ENCODE measurements at places on chromosomes 16 and 17.

- DNase-seq, result no peak
These were observed 45.3 kb downstream of the BRD7 start for GRCh38 chr16:50323335-50324011.

GRCh38 chr16:10312784-10313724, 72.8 kb upstream of the ATF7IP2 start:
- no peak for DNase-seq

DNA sequence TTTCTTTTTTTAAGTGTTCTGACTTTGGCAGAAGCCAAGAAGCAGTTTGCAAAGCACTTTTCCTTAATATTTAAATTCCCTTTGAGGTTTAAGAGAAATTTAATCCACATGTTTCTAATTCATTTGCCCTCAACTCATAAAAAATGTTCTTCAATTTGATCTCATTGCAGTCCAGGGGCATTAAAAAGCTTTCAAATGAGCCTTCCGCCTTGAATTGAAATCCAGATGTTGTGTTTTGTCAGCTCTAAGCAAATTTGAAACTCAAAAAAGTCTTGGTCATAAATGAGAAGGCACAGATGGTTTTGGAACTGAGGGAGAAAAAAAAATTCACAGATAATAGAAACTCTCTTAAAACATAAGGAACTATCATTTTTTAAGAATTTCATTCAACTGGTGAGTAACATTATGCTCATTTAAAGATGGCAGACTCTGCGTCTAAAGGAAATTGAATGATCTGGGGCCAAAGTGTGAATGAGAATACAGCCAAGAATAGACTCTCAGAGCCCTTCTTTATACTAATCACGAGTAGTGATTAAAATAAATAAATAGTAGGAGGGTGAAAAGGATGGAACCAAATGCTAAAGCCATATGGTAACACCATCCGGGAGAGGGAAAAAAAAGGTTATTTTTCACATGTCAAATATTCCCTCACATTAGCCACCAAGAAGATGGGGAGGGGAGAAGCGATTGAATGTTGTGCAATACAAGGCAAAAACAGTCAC, 1304.7 kb downstream of the CDH8 start:
- no peak for DNase-seq

- DNase-seq, result no peak
These were observed 29.1 kb downstream of the CDH13 start for GRCh38 chr16:82655720-82656490.

DNA sequence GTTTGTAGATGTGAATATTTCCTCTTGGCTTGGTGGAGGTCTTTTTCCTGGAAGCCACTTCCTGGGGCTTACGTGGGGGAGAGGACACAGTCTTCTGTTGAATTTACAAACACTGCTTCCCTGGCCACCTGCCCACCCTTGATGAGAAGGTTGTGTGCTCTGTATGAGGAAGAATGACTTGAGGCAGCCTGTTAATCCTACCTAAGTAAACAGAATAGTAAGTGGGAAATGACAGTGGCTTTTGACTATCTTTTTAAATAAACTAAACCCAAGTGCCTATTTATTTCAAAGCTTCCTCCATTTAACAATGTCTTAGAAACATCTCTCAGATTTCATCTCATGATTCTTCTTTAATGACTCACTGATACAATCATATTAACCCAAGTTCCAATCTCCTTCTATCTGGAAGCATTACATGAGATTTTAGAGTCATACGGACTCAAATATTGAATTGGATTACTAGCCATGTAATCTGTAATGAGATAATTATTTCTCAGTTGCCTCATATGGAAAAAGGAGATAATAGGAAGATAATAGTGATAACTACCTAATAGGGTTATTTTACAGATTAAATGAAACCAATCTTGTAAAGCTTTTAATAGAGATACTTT, 96.6 kb upstream of the SMIM36 start:
- DNase-seq, result no peak

GRCh38 chr16:70691223-70692129, 5.6 kb upstream of the MTSS2 start:
- DNase-seq, result no peak

DNA sequence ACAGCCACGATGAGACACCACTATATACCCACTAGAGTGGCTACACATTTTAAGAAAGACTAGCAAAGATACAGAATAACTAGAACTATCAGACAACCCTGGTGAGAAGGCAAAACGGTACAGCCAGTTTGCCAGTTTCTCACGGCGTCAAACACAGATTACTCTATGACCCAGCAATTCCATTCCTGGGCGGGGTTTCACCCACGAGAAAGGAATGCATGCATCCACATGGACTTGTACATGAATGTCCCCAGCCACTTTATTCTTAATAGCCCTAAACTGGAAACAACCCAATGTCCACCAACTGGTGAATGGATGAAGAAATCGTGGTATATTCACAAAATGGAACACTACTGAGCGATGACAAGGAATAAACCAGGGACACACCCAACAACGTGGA, 74.5 kb downstream of the MYH10 start:
- no peak for DNase-seq

GRCh38 chr16:2082983-2083364, 35.2 kb downstream of the TSC2 start:
- DNase-seq, result no peak

- no peak for DNase-seq
These were observed 364 bp upstream of the CETP start for GRCh38 chr16:56961386-56961785.

GRCh38 chr17:77410470-77410869, 269.7 kb downstream of the SEC14L1 start:
- DNase-seq, result no peak

DNA sequence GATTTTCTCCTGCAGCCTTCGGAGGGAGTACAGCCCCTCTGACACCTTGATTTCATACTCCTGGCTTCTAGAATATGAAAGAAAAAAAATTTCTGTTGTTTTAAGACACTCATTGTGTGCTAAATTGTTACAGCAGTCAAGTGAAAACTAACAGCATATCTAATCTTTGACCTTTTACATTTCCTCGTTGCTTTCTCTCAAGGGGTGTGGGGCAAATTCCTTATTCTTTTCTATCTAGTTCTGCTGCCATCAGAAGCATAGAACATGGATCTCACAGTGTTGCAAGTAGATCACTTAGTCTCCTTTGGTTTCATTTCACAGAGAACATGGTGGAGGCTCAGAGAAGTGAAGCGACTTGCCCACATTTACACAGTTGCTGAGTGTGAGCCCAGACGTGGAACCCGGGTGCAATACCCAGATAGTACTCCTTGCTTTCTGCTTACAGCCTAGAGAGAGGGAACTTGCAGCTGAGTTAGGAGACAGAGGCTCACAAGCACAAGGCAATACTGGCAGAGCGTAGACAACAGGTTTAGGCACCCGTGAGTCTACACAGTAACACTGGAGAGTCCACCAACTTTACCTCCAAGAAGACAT, 28.7 kb upstream of the MMD start:
- DNase-seq, result no peak

- no peak for DNase-seq
These were observed 9.4 kb downstream of the CPNE7 start for GRCh38 chr16:89584768-89585549.

GRCh38 chr17:48611681-48612455, 1.1 kb upstream of the HOXB7 start:
- DNase-seq, result no peak

GRCh38 chr16:23523321-23523720, 13.0 kb upstream of the GGA2 start:
- DNase-seq, result no peak

DNA sequence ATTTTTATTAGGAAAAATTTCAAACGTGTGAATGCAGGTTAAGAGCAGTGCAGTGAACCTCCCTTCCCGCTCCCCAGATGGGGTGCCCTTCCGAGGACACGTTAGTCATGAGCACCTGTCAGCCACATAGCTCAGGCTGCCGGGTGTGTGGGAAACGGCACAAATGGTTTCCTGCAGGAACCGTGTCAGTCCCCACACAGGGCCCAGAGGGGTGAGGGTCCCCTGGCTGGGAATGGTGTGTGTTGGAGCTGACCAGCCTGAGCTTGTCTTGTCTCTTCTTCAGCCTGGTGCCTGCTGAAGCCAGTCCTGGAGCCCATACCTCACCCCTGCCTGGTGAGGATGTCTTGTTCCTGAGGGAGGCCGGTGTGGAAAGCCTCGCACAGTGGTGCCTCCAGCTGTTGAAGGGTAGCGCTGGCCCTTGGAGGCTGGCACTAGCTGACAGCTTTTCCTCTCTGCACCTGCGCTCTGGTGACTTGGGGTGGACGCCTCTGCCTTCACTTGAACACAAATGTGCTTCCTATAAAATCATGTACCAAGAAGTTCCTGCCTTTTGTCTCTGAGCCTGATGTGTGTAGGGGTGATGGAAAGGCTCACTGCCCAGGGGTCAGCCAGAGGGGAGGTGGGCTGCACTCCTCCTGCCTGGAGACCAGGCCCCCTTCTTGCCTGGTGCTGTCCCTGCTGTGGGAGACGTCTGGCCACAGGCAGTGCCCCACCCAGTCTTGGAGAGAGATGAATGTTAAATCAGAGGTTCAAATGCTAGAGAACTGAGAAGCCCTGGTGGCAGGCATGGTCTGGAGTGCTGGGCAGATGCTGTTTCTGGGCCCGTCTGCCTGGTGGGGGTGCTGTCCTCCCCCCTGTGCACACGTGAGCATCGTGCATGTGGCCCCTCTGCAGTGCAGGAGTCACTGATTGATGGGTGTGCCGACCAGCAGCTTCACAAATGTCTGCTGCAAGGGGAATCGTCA, 102.6 kb upstream of the ZNF750 start:
- no peak for DNase-seq

DNA sequence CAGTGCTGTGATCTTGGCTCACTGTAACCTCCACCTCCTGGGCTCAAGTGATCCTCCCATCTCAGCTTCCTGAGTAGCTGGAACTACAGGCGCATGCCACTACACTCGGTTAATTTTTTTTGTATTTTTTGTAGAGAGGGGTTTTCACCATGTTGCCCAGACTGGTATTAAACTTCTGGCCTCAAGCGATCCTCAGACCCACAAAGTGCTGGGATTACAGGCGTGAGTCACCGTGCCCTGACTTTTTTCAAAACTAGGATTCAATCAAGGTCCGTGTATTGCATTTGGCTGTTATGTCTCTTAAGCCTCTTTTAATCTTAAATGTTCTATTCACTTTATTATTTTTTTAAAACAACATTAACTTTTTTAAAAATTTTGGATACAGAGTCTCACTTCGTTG, 4.3 kb upstream of the CCL22 start:
- no peak for DNase-seq

GRCh38 chr17:62587554-62587953, 39.9 kb upstream of the MRC2 start:
- DNase-seq, result no peak

DNA sequence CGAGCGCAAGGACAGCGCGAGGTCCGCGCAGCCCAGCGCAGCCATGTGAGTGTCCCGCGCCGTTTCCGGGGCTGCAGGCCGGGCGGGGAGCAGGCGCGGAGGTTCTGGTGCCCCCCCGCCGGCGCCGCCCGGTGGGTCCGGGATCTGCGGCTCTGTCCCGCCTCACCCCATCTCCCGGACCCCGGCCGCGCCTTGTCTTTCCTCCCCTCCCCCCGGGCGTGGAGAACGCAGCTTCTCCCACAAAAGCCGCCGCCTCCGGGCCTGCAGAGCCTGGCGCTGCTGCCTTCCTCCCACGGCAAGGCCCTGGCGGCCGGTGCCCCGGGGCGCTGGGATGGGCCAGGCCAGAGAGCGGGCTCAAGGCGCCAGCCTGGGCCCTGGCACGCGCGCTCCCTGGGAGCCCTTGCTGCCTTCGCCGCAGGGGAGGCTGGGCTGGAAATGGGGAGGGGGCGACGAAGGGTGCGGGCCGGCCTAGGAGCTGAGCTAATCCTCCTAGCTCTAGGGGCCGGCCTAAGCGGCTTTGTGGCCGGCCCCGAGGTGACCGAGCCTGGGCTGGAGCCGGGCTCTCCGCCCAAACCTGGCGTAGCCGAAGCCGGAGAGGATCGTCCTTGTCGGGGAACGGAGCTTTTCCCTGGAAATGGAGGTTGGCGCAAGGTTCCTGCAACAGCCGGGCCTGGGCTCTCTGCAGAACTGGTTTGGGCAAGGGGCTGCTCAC, 397 bp downstream of the RIPOR1 start:
- DNase-seq, result peak; percentile 56

GRCh38 chr16:6725634-6726331, 606.9 kb upstream of the RBFOX1 start:
- peak; percentile 42 for DNase-seq

- no peak for DNase-seq
These were observed 22.8 kb upstream of the CNEP1R1 start for GRCh38 chr16:50002190-50002589.

DNA sequence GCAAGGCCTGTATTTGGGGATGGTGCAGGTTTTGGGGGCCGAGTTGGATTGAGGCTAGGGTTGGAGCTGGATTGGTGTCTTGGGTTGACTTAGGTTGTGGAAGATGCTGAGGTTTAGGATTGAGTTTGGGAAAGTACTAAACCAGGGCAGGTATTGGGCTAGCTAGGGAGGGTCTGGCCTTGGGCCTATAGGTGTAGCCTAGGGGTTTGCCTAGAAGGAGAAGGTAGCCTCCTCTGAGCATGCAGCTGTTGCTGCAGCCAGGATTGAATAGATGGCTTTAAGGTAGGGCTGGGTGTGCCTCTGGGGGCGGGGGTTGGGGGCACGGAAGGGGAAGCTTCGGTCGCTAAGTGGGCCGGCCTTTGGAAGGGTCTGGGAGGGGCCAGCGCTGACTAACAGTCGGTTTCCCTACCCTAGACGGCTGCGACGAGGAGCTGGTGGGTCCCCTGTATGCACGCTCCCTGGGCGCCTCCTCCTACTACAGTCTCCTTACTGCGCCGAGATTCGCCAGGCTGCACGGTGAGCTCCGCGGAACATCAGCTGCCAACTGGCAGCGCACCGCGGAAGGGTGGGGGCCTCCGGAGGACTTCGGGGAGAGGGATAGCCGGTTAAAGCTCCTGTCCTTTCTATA, 1.2 kb downstream of the CNTNAP1 start:
- DNase-seq, result peak; percentile 68

DNA sequence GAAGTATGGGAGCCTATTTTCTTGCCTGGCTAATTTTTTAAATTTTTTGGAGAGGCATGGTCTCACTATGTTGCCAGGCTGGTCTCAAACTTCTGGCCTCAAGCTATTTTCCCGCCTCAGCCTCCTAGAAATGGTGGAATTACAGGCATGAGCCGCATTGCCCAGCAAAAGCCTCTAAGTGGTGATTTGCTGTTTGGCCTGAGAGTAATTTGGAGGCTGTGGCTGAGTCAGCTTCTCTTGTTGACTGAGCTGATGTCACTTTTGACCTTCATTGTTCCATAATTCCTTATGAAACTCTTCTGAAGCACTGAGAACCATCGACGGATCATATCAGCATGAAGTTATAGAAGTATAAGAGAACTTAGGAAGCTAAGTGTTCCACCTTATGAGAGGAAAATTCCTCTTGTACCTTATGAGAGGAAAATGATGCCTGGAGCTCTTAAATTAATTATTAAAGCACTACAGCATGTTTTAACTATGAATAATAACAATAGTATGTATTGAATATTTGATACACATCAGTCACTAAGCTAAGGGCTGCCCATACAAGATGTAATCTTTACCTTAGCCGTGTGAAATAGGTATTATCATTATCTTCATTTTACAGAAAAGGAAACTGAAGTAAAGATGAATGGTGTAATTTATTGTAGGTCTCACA, 220.8 kb upstream of the MON1B start:
- no peak for DNase-seq

GRCh38 chr17:62625184-62625869, 2.1 kb upstream of the MRC2 start:
- no peak for DNase-seq

GRCh38 chr16:56998861-56999260, 9.5 kb downstream of the NLRC5 start:
- DNase-seq, result no peak

GRCh38 chr17:73971127-73971526, 232.4 kb upstream of the RPL38 start:
- no peak for DNase-seq

All from NCI-H526 (cell line).